NCI-H345 (cell line): ENCODE measurements at places on chromosomes 4 and X.

- DNase-seq = no peak
These were observed 26.0 kb downstream of the C4orf17 start for GRCh38 chr4:99536848-99537247.

- DNase-seq = no peak
These were observed 6.0 kb downstream of the CXCL2 start for GRCh38 chr4:74092957-74093356.

- DNase-seq = no peak
These were observed 288.4 kb downstream of the CRLF2 start for GRCh38 chrX:924017-924416.

DNA sequence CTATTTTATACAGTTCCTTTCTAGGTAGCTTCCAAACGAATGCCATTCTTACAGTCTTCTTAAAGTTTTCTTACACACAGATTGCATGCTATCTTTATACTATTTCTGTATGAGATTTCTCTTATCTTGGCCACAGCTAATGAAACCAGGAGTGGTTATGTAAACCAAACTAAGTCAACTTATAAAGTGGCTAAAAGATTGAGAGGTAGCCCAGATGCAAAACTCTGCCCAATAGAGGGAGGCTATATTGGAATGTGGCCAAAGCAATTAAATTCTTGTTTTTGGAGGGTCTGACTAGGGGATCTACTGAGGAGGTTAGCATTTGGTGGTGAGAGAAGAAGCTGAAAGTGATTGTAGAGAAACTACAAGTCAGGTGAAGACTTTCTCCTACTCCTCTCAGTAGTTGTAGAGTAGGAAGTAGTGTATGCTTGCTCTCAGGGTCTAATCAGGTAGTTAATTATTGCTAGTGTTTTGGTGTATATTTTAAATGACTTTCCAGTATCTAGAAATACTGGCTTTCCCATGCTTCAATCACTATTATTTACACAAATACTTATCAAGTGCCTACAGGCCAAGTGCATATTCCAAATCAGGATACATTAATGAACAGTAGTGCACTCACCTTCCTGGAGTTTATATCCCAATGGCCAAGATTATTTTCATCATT lies 104.2 kb upstream of the HPGD start:
- DNase-seq = no peak

DNA sequence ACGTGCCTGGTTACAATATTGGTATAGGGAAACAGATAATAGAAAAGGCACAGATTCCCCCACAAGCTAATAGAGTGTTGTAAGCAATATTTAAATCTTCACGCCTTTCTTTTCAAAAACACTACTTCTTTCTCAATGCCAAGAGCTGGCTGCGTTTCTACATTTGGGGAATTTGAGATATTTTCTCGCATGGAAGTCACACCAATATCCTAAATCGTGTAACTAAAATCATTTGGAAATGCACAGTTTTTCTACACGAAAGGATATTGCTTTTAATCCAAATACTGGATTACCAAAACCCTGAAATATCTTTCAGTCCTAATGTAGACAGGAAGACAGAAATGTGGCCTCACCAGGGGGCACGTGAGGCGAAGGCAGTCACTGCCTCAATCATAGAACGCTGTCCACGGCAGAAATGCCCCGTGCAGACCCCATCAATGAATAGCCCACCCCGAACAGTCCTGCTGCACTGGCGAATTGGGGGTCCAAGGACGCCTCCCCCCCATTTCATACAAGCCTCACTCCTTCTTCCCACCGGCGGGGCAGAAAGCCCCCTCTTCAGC lies 106.6 kb downstream of the NSUN7 start:
- no peak for DNase-seq

- DNase-seq = peak; percentile 91
These were observed 160.3 kb downstream of the OR13H1 start for GRCh38 chrX:131704136-131704695.

- no peak for DNase-seq
These were observed 54.1 kb upstream of the VEGFD start for GRCh38 chrX:15438332-15438731.

GRCh38 chrX:40496728-40497127 lies 84.0 kb upstream of the ATP6AP2 start:
- no peak for DNase-seq
